NCI-H1105 (cell line): ENCODE measurements at places on chromosomes 4 and X.

GRCh38 chr4:47907089-47907646, 7.2 kb downstream of the NFXL1 start:
- DNase-seq = no peak

- no peak for DNase-seq
Observed at GRCh38 chr4:155956461-155956860, 2.8 kb upstream of the CTSO start.

DNA sequence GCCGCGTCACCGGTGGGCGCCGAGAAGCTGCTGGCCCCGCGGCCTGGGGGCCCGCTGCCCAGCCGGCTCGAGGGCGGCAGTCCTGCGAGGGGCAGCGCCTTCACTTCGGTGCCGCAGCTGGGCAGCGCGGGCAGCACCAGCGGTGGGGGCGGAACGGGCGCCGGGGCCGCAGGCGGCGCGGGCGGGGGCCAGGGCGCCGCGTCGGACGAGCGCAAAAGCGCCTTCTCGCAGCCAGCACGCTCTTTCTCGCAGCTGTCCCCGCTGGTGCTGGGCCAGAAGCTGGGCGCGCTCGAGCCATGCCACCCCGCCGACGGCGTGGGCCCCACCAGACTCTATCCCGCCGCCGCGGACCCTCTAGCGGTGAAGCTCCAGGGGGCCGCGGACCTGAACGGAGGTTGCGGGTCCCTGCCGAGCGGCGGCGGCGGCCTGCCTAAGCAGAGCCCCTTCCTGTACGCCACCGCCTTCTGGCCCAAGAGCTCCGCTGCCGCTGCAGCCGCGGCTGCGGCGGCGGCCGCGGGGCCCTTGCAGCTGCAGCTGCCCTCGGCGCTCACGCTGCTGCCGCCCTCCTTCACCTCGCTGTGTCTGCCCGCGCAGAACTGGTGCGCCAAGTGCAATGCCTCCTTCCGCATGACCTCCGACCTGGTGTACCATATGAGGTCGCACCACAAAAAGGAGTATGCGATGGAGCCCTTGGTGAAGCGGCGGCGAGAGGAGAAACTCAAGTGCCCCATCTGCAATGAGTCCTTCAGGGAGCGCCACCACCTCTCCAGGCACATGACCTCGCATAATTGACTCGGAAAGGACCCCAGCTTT, 5.6 kb downstream of the PRDM8 start:
- DNase-seq = peak; percentile 22

GRCh38 chrX:10512741-10513140, 107.6 kb downstream of the MID1 start:
- no peak for DNase-seq

- no peak for DNase-seq
Observed at GRCh38 chr4:114752391-114753165, 154.0 kb downstream of the UGT8 start.

DNA sequence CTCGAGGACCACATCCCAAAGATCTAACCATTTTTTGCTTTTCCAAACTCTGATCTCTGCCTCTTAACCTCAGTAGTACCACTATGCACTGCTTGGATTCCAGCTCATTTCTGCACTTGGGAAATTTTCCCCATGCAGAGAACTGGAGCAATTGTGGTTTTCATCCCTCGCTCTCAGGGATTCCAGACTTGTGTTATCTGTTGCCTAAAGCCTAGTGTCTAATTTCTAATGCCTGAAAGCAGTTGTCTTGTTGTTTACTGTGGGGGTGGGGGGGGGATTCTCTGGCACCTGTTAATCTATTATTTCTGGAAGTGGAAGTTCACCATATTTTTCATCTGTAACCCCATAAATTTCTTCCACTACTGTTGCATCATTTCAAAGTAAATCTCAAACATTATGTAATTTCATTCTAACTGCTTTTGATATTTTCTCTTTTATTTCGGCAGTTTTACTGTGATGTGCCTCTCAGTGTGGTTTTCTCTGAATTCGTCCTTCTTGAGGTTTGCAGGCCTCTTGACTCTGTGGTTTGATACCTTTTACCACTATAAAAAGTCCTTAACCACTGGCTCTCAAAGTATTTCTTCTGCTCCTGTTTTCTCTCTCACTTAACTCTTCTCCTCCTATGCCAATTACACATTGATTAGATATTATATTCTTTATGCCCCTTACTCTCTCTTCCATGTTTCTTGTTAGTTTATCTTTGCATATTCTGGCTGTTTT, 205.6 kb upstream of the EOLA2 start:
- no peak for DNase-seq

DNA sequence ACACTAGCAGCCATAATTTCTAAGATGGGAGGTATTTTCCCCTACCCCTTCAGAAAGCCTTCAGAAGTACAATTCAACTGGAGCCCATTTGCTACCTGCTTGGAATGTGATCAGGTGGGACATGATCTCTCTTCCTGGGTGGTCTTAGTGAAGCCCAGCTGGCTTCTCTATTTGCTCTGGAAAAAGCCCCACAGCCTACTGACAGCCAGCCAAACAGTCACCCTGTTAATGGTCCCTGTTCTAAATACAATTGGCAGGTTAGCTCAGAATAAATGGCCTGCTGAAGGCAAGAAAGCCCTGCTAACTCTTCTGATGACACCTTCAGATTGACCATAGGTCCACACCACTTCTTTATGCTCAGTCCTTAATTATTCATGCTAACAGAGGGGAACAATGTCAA, 39.9 kb downstream of the HS6ST2 start:
- DNase-seq = no peak

DNA sequence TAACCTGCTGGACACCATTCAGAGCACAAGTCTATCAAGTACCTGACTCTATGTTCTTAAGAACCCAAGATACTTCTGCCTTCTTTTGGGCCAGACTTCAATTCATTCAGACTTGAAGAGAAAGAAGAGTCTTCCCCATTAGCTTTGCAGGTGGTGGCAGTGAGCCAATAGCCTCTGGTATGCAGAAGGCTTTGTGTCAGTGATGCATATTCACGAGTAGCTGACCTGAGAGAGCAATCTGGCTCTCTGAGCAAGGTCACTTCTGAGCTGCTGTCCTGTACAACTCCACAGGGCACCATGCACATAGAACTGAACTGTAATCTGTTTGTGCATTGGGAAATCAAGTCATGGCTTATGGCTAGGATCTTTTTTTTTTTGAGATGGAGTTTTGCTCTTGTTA, 39.9 kb upstream of the SPINK2 start:
- DNase-seq = no peak

DNA sequence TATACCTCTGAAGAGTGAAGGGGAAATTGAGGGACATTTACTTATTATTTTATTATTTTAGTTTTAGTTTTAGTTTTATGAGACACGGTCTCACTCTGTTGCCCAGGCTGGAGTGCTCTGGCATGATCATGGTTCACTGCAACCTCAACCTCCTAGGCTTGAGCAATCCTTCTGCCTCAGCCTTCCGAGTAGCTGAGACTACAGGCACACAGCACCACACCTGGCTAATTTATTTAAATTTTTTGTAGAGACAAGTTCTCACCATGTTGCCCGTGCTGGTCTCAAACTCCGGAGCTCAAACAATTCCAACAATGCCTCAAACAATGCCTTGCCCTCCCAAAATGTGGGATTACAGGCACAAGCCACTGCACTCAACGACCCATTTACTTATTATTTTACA, 68.4 kb upstream of the BMP2K start:
- DNase-seq = no peak

- DNase-seq = no peak
Observed at GRCh38 chrX:56987741-56988140, 7.6 kb downstream of the SPIN3 start.

DNA sequence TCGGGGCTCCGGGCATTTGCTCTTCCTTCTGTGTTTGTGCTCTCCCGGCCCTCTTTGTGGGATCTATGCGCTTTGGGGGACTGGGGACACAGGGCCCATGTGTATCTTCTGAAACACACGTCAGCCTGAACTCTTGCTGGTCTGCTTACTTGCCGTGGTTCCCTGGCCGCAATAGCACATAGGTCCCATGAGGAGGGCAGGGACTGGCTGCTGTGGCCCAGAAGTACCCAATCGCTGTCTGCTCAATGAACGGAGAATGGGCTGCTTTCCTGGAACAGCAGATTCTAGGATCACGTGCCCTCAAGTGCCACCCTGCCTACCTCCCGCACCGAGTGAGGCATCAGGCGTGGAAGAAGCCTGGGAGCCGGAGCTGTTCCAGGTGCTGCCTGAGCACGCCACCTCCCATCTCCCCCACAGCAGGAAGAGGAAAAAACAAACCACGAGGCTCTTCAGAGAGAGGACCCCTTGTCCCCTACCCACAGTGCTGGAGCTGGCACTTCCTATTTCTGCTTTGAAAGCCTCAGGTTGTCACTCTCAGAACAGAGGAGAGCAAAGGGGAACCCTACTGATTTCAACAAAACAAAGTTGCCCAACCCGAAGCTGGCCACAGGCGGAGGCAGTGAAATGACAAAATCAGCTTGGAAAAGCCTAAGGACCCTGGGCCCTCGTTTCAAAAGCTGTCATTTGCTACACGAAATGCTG, 3.8 kb downstream of the G6PD start:
- DNase-seq = no peak
